Right renal cortex interstitium (tissue), 3 donors: ENCODE measurements at places on chromosomes 5 and 9. TPM values are rescaled to one million over a fixed set of nuclear protein-coding genes. Genes with fewer than 3 reads are reported as not detected.

- DNase-seq = no peak
These were observed 35.2 kb downstream of the OR1J1 start for GRCh38 chr9:122442568-122442967.

DNA sequence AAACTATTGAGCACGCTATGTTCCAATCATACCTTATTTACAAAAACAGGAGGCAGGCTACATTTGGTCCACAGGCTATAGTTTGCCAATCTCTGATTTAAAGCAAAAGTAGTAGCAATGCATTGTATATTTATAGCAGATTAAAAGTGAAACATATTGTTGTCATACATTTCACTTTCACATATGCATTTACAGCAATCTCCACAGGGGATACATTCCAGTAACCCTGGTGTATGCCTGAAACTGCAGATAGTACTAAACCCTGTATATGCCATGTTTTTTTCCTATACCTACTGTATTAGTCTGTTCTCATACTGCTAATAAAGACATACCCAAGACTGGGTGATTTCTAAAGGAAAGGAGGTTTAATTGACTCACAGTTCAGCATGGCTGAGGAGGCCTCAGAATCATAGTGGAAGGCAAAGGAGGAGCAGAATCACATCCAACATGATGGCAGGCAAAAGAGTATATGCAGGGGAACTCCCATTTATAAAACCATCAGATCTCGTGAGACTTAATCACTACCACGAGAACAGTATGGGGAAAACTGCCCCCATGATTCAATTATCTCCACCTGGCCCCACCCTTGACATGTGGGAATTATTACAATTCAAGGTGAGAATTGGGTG is 5.9 kb upstream of the CSF1R start:
- DNase-seq = no peak

GRCh38 chr5:74337254-74337983 is 303.1 kb downstream of the ENC1 start:
- DNase-seq = no peak

GRCh38 chr5:140131967-140132409 is 6.3 kb downstream of the IGIP start:
- DNase-seq = no peak

GRCh38 chr5:14829396-14829795 is 42.2 kb downstream of the ANKH start:
- no peak for DNase-seq

The KCNIP1 gene
- 13.7 TPM for polyA plus RNA-seq

GRCh38 chr5:17761326-17761725 is 127.1 kb downstream of the TAF11L14 start:
- no peak for DNase-seq

The ITGA1 gene
- polyA plus RNA-seq = 51.1 TPM

- no peak for DNase-seq
These were observed 143.3 kb upstream of the ADAMTSL1 start for GRCh38 chr9:18330401-18331309.

GRCh38 chr9:137199411-137200121 is 975 bp downstream of the TPRN start:
- DNase-seq = no peak

DNA sequence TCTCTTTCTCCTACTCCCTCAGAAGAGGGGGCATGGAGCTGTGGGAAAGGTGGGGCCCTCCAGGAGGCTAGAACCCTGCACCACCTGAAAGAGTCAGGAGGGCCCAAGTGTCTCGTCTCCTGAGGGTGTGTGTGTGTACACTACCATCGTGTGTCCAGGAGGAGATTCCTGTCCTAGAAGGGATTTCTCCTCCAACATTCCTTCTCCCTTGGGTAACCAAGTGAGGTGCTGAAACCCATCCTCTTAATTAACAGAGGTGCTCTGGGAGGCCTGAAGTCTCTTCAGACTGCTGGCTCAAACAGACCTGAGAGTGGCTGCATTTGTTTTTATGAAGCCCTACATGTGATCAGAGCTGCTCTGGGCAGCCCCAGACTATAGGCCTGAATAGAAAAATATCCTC is 61.1 kb upstream of the FAM169A start:
- DNase-seq = no peak

DNA sequence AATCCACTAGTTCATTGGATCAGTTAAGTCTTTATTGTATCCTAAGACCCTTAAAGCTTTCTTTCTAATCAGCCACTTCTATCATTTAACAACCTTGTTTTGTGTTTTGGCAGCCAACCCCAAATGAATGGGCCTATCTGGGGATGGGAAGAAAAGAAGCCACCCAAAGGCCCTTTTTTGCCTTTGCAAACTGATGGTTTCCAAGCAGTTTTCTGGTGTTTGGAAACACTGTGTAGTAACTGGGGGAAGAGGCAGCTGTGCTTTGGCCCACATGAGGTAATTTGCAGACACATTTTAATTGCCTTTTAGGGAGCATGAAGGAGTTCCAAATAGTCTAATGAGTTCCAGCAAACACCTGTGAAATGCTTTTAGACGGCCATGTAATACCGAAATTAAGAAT is 1751.3 kb upstream of the WWC1 start:
- DNase-seq = no peak

The IFNA2 gene
- not detected for polyA plus RNA-seq

The CD74 gene
- polyA plus RNA-seq = 342 TPM

GRCh38 chr9:136666372-136667213 is 3.9 kb downstream of the EGFL7 start:
- DNase-seq = no peak

DNA sequence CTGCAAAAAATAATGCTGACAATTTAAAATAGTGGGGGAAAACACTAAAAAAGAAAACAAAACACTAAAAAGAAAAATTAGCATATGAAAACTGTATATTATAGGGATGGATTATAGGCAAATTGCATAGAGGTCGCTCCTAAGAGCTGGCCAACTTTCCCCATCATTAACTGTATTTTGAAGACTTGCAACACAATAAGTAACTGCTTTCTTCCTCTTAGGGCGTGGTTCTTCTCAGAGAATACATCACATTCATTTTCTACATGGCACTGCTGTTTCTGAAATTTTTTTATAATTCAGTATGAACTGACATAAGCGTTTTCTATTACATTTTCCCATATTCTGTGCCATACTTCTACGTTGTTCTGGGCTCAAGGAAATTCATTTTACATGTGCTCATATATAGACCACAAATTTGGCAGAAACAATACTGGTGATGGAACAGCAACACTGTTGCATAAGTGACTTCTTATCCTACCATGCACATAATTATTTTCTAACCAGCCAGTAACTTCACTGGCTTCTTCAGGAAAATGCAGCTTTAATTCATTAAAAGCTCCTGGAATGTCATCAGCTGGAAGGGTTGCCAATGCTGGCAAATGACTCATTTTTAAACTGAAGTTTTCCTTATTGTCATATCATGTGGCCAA is 171.2 kb upstream of the DMAC1 start:
- no peak for DNase-seq

DNA sequence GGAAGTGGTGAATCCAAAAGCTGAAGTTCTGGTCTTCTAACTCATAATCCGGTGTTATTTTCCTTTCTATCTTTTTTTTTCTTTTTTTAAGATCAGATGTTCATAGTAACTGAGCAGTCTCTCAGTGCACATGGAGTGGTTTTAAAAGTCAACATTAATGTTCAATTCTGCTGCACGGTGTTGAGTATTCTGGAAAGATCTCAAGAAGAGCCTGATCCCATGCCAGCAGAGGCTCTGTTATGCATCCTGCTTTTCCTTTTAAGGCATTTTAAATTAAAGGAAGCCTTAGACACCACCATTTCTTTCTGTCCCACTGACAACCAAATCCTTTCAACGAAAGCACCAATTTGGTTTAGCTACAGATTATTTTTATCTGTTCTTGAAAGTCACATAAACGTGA is 33.4 kb downstream of the SEMA5A start:
- DNase-seq = no peak

GRCh38 chr5:43367453-43367852 is 44.7 kb downstream of the CCL28 start:
- DNase-seq = no peak

DNA sequence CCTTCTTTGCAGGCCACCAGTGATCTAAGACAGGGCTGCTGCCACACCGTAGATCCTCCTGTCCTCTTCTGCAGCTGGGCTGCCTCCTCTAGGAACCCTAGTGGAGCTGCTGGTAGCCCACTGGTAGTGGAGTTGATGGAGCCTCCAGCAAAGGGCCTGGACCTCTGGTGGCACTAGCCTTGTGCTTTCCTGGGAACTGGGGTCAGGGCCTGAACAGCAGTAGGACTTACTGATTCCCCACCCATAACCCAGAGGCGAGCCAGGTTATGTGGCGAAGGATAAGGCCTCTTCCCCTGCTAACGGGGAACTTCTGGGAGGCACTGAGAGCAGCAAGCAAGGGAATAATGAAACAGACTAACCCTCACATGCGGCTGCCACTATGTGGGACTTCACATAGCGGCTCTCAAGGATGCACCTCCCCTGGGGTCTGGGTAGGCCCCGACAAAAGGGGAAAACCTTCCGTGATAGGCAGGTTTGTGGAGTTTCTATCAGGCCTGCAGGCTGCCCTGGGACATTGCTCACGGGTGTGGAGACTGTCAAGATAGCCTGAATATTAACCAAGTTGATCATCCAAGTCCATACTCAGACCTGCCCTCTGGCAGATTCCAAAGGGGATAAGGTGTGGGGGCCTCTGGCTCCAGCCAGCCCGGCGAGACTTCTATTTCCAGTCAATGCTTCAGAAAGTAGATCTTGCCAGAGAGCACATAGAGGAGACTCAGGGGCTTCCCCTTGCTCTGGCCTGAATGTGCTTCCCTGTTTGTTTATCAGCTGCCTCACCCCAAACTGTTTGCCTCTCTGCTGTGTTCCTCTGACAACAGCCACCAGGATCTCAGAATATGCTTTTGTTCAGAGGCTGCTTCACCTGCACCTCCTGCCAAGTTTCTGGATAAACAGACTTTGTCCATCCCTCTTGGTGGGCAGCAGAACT is 7.4 kb downstream of the SLC22A4 start:
- no peak for DNase-seq

The LPAR1 gene
- polyA plus RNA-seq = 25.8 TPM

GRCh38 chr5:139226131-139226530 is 28.0 kb upstream of the SIL1 start:
- DNase-seq = no peak

The GFI1B gene
- 1.3 TPM for polyA plus RNA-seq

GRCh38 chr5:42514754-42515153 is 91.5 kb downstream of the GHR start:
- no peak for DNase-seq

The TMEM232 gene
- 8.7 TPM for polyA plus RNA-seq

- DNase-seq = no peak
These were observed 77.0 kb upstream of the FER start for GRCh38 chr5:108670591-108671289.

The DNAH5 gene
- 2.5 TPM for polyA plus RNA-seq

- DNase-seq = no peak
These were observed 14.1 kb downstream of the CAPSL start for GRCh38 chr5:35924122-35924949.
